ENCODE measurements at places on chromosomes 11 and 22.
A peak's percentile ranks its signal among the peaks of the same experiment; 100 is the strongest.

DNA sequence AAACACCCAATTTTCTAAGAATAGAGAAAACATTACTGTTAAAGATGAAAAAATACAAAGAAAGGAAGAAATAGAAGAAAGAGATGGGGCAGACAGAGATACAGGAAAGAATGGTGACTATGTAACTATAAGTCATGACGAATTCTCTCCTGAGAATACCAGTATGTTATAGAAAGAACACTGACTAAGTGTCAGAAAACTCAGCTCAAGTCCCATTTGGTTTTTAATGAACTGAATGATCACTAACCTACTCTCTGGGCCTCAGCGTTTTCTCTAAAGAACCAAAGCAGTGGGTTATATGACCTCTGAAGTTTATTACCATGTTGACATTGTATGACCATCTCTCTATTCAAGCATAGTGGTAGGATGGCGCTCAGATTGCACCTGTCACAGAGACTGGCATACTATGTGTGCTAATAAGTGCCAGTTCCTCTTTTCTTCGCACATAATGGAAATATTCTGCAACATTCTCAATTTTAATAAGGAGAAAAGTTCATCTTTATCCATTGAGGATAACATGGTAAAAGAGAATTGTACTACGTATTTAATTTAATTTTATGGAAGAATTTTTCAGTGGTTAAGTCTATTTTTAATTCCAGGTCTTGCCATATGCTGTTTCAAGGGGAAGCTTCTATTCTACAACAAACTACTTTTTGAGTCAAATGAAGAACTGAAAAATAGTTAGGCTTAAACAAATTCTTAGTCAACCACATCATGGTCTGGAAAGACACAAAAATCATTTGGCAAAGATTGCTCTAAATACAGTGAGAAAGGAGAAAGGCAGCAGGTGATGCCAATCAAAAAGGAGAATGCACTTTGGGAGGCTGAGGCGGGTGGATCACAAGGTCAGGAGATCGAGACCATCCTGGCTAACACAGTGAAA is 25.0 kb upstream of the EED start:
- DNase-seq = no peak

DNA sequence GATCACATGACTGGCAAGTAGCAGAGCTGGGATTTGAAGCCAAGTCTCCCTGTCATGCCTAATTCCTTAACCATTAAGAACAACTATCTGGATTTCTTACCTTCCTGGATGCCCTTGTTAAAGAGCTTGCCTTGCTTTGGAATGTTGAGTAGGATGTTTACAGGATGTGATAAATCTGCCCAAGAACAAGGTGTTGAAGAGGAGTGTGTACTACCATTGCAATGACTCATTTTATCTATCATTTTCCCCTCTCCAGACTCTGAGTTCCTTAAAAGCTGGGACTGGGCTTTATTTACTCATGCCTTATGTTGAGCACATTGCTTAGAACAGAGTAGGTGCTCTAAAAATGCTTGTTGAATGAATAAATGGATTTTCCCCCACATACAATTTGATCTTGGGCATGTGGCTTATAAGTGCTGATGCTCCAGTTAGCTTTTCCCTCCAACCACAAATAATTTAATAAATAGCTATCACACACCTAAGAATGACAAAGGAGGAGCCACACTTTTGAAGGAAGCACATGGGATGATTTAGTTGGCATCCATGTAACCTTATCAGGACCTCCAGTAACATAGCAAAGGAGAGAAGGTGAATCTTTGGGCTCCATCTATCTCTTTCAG is 268.6 kb upstream of the SESN3 start:
- DNase-seq = no peak

- DNase-seq = peak; percentile 77
These were observed at the start of gene TMEM126A for GRCh38 chr11:85647604-85648299. Gene TMEM126A (plus strand): TSS chr11:85647967. CDS start chr11:85650256, 2,289 bp downstream.

DNA sequence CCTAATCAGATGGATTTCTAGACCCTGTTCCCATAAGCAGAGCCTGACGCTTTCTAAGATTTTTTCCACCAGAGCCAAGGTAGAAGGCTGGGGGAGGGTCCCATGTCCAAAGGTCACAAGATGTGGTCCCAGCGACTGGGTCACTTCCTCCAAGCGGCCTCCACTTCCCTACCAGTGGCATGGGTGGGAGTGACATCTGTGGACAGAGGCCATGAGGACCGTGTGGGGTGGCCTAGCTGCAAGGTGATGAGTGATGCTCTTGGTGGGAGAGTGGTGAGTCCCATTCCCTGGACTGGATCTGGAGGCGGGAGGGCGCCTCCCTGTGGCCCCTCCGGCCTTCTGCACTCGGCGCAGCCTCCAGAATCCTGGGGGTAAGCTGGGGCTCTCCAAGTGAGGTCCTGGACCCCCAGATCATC is 32.4 kb upstream of the PRR5 start:
- DNase-seq = no peak

DNA sequence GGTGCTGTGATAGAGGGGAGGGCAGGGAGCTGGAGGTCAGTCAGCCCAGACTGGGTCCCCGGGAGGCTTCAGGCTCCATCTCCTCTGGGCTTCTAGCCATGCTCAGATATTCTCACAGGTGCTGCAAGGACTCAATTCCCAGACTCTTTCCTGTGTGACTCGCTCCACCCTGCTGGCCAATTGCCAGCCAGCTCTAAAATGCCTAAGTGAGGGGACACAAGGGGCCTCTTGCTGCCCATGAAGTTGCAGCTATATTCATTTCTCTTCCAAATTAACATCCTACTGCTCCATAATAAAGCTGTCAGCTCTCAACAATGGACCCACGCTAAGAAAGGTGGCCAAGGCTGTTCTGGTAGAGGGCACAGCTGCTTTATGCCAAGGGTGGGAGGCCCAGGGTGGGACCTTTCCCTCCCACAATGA is 101.5 kb downstream of the PLEKHA7 start:
- DNase-seq = no peak

DNA sequence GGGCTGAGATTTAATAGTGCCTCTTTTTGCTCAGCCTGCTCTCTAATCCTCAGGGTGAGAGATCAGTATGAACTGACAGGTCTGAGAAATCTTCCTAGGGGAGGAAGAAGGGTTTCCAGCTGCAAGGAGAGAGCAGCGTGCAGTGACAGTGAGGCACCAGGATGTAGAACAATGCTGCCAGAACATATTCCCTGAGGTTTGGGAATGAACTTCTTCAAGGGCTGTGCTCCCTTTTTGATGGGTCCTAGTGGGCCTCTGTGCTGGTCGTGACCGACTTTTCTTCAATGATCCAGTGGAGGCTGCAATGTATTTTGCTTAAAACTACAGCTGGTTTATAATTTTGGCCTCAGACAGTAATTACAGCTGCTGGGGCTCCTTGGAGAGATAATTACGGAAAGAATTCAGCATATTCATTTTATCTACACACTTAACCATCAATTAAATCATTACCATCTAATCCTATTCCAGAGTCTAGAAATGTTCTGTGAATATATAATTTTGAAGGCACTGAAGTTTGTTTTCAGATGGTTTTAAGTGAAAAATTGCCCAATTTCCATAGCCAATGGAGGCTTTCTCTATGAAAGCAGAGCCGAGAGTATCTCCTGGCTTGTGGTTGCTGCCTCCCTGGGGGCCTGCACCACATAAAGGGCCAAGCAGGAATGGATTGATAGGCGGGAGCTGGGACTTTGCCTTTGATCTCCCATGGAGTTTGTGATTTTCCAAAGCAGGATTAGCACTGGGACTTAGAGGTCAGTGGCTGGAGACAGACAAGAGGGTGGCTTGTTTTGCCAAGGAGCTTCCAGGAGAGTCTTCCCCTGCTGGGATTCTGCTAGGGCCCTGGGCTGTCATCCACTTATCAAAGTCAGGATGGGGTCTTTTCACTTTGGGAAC is 41.0 kb upstream of the OLFML1 start:
- no peak for DNase-seq

DNA sequence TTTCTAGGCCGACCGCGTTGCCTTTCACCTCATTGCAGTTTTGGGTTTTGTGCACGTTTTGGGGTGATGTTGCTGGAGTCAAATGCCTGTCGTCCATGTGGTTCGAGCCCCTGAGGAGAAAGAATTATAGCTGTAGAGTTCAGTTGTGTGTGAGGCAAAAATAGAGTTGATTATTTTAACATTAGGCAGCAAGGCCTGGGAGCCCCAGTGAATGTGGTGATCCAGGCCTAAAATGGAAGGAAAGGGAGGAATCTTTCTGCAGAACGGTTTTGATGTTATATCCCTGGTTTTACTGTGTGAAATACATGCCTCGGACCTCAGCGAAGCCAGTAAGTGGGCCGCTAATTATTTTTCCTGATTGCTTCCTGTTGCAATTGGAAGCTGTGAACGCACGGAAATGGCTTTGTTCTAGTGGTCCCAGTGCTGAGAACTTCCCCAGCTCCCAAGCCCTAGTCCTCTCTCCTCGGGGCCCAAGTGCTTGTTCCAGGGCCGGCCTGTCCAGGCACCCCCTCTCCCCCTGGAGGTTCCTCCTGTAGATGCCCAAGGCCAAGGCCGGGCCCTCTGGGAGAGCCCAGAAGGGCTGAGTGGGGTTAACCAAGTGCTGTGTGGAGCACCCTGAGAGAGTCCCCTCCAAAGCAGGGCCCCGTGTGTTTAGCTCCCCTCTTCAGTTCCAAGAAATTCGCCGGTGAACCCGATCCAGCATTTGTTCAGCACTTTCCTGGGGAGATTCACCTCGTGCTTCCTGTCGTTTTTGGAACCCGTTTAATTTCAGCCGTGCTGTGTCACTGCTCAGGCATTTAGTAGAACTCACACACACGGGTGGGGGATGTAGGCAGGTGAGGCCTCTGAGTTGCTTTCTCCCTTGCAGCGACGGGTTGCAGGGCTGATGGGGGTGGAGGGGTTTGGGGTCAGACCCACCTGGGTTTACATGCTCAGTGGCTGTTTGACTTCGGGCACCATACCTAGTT is 2.1 kb downstream of the LRP5 start:
- DNase-seq = no peak

DNA sequence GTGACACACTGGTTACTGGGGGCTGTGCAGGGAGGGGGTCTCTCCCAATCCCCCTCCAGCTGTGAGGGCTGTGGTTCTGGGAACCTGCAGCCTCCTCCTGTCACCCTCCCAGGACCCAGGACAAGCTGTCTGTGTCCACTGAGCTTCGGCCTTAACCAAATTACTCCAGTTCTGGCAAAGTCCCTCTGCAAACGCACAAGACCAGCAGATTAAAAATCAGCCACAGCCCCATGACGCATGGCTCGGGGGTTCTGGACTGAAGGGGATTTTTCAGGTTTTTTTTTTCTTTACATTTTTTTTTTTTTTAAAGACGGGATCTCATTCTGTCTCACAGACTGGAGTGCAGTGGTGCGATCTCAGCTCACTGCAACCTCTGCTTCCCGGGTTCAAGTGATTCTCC is 32.2 kb upstream of the A4GALT start:
- DNase-seq = no peak

GRCh38 chr22:32378707-32379272 is 21.1 kb downstream of the RFPL3 start:
- DNase-seq = no peak

GRCh38 chr22:39109361-39109760 is 12.3 kb downstream of the APOBEC3H start:
- no peak for DNase-seq

DNA sequence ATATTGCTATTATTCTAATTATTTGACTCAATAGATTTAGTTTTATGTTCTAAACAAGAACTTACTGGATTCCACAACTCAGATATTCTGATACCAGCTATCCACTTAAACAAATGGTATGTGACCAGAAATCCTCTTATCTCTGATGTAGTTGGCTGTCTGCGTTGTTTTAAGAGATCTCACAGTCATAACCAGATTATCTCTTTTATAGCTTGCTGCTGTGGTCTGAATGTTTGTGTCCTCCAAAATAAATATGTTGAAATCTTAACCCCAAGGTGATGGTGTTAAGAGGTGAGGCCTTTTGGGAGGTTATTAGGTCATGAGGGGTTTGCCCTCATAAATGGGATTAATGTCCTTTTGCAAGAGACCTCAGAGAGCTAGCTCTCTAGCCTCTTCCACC is 12.7 kb downstream of the ANKRD42 start:
- no peak for DNase-seq

GRCh38 chr11:82080160-82080559 is 653.5 kb downstream of the FAM181B start:
- no peak for DNase-seq

- DNase-seq = no peak
These were observed 19.8 kb upstream of the EHF start for GRCh38 chr11:34601085-34601444.

GRCh38 chr11:115330684-115331482 is 173.3 kb downstream of the CADM1 start:
- DNase-seq = no peak

DNA sequence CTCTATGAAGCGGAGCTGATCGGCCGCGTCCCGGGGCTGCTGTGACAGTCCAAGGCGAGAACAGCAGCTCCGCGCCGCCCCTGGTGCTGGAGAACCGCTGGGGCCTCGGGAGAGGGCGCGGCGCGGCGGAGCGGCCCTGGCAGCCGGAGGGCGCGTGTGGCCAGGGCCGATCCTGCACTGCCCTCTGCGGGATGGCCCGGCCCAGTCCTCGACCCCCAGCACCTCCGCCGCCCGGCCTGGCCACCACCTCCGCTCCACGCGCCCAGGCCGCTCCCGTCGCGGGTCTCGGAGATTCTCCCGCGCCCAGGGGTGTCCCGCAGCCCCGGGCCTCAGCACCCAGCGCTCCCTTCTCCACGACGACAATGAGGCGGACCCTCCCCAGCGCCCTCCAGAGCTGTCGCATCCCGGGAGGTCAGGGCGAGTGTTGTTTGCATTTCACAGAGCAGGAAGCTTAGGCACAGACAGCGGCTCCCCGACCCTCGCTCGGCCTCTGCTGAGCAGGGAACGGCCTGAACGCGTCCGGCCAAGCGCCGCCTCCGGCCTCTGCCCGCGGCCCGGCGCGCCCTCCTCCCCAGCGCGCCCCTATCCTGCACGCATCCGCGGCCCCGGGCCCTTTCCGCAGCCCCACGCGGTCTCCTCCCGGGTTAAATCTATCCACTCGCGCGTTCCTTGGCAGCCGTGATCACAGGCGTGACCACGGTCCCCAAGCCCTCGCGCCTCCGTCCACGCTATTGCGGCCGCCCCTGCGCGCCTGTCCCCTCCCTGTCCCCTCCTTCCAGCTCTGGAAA is 109.7 kb downstream of the WNT7B start:
- no peak for DNase-seq

GRCh38 chr22:36406721-36407120 is 19.0 kb upstream of the MYH9 start:
- DNase-seq = no peak

All from stimulated activated CD8-positive, alpha-beta memory T cell treated with anti-CD3 and anti-CD28 coated beads, Interleukin-15, amount 100 ng/mL, for 1 hour (primary cell).